T1000 (cell line): ENCODE measurements at places on chromosomes 11 and 22.

DNA sequence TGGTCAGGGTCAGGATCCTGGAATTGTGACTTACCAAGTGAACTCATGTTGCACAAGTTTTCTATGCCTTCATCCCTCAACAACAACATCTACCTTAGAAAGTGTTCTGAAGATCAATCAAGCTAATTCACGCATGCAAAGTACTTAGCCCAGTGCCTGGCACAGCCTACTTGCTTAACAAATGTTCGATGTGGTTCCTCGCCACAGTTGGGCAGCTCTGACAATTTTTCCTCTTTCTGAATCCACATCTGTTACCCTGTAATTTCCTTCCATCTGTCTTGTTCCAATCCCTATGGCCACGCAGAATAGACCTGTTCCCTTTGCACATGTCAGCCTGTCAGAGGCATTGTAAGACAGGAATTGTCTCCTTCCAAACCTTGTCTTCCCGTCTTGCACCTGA is 1415.2 kb downstream of the TBC1D22A start:
- DNase-seq, result no peak

DNA sequence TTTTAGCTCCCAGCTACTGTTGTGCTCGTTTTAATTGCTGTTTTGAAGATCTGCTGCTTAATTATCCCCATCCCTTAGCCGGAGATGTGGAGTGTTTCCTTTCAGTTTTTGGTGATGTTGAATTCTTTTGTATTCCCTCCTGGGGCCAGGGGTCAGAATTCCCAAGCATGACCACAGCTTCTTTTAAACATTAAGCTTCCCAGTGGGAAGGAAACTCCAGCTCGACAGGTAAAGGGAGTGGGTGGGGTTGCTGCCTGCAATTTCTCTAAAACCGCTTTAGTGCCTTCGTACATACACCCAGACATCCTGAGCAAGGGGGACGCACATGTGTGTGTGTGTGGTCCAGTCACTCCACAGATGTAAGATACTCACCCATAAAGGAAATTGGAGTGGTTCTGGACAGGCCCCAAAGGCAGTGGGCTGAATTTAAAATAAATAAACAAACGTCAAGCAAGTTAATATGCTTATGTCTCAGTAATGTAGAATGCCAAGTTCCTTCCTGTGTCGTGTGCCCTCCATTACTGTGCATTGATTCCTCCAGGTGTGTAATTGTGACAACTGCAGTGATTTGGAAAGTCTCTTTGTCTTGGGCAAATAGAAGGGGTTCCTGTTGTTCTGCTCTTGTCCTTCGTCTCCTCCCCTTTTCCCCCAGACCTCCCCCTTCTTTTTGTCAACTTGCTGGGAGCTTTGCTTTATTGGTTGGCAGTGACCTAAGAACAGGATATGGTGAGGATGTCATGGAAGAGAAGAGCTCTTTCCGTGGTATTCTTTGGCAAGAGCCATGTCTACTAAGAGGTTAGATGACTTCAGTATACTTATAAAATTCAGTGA is 19.2 kb upstream of the ADSL start:
- no peak for DNase-seq

DNA sequence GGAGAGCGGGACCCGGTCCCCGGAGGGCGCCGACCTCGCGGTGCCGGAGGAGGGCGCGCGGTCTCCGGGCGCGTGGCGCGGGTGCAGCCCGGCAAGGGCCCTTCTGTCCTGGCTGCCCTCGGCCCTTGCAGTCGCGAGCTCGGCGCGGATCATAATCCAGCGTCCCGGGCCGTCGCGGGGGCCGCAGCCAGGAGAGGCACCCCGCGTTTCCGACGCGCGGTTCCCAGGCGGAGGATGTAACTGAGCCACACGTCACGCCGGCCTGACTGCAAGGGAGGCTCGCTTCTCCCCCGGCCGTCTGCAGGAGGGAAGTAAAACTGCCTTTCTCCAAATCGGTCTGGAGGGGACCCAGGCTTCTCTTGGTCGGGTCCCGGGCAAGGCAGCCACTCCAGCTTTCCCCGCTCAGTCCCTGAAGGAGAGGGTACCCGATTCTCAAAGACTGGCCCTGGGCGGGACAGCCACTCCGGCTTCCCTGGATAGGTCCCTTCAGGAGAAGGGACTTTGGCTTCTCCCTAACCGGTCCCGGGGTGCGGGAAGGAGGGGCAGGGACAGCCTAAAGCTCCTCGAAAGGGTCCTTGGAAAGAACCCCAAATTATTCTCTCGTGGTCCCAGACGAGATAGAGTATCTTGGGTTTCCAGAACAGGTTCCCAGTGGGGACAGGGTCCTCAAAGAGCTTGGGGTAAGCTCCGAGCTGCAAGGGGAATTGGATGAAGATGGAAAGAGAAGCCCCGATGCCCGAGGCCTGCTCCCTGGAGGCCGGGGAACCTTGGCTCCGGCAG is 836 bp downstream of the SPON1 start:
- DNase-seq, result no peak

DNA sequence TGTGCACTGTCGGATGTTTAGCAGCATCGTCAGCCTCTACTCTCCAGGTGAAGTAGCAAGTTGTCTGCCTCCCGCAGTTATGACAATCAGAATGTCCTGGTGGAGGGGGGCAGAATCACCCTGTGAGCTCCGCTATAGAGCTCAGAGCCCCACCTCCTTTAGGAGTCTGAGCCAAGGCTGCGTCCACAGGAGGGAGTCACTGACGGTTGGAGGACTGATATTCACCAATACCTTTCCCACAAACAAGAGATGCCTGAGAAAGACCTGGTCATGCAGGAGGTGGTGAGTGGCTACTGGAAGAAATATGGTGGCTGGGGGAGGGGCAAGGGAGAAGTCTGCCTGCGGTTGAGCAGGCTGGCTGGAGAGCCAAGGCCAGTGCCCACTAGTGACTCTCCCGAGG is 41.7 kb upstream of the ADA2 start:
- no peak for DNase-seq

- no peak for DNase-seq
These were observed 50.3 kb upstream of the GALNT18 start for GRCh38 chr11:11672101-11672500.

- no peak for DNase-seq
These were observed 93.9 kb upstream of the CD82 start for GRCh38 chr11:44471603-44472002.

GRCh38 chr22:39362932-39363331 is 13.1 kb downstream of the SYNGR1 start:
- DNase-seq, result no peak

DNA sequence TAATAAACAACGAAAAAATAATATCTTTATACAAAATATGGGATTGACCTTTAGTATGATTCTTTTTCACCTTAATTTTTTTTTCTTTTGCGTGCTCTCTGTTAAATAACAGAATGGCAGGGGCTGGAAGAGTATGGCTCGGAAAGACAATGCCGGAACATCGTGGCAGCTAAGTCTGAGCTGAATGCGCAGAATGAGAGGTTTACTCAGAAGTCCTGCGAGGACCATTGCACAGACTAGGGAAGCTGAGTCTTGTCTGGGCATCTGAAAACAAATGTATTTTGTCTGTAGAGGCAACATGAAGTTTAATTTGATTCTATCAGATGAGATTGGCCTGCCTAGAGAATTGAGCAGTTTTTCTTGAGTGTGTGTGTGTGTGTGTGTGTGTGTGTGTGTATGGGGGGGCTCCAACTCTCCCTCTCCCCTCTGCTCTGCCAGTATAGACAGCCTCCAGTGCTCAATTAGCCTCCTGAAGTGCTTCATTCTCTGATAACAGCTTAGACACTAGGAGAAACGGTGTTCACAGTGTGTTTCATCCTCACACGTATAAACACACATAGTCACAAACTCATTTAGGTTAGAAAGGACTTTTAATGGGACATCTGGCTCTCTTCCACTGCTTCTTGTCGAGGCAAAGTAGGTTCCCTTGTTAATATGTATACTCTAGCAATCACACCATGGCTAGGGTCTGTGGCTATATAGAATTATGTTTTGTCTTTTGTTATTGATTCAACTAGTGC is 244.3 kb upstream of the SORL1-AS1 start:
- DNase-seq, result no peak

DNA sequence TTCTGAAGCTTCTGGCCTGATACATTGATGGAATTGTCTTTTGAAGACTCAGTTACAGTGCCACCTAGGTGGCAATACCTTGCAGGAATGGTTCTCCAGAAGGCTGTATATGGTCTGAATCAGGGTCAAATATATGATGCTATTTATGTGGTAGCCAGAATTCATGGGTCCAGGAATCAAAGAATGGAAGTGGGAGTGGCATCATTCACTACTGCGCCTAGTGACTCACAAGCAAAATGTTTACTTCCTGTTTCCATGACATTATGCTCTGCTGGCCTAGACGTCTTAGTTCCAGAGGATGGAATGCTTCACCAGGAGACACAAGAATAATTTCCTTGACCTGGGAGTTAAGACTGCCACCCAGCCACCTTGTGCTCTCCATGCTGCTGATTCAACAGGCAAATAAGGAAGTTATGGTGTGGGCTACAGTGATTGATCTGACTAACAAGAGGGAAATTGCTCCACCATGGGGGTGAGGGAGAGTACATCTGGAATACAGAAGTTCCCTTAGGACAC is 491.8 kb downstream of the ETS1 start:
- peak; percentile 17 for DNase-seq

DNA sequence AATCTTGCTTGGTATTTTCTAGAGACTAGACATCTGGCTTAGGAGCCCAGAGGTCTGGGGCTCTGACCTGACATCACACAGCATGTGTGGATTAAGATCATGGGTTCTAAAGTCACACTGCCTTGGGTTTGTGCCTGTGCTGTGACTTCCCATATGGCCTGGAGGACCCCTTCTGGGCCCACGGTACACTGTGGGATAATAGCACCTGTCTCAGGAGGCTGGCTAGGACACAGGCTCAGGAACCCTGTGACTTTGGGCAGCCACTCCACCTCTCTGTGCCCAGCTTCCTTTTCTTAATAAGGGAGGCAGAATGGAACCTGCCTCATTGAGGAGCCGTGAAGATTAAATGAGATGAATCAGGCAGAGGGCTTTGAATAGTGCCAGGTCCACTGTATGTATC is 99.2 kb upstream of the B3GAT1 start:
- no peak for DNase-seq

DNA sequence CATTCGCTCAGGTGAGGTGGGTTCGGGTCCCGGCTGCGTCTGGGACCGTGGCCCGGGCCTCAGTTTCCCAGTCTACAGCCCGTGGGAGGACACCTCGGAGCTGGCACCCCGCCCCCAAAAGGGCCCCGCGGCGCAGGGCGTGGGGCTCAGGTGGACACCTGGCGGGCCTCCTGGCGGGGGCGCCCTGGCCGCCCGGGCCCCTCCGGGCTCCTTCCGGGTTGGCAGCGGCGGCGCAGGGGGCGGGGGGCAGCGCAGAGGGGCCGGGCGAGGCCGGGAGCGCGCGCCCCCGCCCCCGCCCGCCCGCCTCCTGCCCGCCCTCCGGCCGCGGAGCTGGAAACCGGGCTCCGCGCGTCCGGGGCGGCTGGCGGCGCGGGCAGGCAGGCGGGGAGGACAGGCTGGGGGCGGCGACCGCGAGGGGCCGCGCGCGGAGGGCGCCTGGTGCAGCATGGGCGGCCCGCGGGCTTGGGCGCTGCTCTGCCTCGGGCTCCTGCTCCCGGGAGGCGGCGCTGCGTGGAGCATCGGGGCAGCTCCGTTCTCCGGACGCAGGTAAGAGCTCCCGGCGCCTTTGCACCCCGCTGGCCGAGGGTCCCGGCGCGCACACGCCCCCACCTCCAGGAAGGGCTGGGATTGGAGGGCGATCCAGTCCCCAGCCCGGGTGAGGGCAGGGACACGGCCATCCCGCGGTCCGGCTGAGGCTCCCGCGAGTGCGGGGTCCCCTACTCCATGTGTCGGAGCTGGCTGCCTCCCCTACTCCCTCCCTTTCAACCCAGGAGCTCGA is at the start of gene EMID1:
TSS of gene EMID1 (plus strand) at position 303 of the 778 bp plus-strand sequence. CDS start at position 446, 143 bp downstream.
- no peak for DNase-seq

GRCh38 chr11:116960930-116961329 is 123.5 kb upstream of the APOA1 start:
- no peak for DNase-seq

DNA sequence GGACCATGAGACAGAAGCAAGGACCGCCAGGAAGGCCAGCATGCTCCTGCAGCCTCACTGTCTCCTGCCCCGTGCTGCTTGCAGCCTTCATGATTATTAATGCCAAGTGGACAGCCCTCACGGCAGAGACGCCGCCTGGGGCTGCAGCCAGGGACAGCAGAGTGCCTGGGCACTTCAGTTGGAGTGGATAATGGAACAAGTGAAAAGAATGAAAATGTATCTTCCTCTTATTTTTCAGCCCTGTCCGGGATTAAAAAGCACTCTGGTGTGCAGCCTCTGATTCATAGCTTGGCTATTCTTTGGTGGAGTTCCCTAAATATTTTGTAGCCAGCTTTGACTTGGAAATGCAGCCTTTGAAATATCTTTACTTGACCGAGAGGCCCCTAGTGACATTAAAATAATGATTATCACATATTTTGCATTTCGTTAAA is 1404.2 kb downstream of the BRD1 start:
- DNase-seq, result no peak

DNA sequence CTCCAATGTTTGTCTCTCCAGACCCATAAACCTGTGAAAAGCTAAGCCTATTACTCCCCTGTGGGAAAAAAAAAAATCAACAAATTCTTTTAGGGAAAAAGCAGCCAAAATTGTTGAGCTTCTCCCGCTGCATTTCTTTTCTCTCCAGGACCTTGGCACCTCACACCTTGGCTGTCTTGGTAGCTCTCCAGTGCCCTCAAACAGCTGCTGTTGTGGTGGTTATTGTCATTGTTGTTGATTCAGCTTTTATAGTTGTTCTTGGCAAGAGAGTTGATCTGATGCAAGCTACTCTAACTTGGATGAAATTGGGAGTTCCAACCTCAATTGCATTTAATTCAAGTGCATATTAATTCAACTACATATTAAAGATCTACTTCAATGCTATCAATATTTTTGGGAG is 516.9 kb upstream of the LARGE1 start:
- DNase-seq, result no peak

DNA sequence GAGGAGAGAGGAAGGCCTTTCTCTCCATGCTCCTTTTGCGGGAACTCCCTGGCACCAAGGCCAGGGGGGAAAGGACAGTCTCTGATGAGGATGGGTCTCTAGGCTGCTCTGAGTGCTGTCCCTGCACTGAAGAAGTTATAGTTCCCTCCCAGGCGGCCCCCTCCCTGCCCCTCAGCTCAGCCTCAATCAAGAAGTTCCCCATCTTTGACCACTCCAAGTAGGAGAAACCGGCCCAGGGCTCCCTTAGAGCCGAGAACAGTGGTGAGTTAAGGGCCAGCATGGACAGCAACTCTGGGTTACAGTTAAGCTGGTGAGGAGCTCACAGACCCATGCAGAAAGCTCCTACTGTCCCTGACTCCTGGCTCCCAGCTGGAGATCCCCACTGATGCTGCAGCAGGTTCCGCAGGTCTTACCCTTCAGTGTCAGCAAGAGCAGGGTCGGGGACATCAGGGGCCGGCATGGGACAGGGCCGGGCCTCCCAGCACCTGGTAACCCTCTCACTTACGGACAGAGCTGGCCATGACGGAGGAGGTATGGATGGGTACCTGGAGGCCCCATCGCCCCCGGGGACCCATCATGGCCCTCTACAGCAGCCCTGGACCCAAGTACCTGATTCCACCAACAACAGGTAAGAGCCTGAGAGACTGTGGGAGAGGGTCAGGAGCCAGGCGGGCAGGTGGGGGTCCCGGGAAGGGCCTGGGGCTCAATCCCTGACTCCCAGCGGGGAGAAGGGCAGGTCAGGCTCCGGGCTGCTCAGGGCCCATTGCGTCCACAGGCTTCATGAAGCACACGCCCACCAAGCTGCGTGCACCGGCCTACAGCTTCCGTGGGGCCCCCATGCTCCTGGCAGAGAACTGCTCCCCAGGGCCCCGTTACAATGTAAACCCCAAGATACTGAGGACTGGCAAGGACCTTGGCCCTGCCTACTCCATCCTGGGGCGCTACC is 4.2 kb downstream of the SCGB1C1 start:
- DNase-seq, result no peak
